ENCODE measurements at places on chromosomes 11 and 22. TPM values are rescaled to one million over a fixed set of nuclear protein-coding genes. Genes with fewer than 3 reads are reported as not detected.

DNA sequence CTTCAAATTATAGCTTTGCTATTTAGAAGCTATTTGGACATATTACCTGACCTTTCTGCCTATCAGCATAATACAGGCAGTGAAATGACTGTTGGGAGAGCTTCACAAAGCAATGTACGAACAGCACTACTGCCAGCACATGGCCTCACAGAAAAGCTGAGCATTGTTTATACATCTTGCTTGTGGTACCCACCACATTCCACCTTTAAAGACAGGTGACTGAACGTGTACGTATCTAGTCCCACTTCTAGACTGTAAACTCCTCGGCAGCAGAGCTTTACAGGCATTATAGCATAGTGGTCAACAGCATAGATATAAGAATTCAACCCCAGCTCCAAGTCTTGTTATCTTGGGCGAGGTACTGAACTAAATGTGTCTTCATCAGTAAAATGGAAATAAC, 1.6 kb downstream of the JOSD1 start:
- DNase-seq, result no peak

GRCh38 chr11:118358071-118358470, 1.3 kb upstream of the UBE4A start:
- no peak for DNase-seq

- no peak for DNase-seq
Observed at GRCh38 chr11:109241988-109242536, 179.9 kb upstream of the C11orf87 start.

Gene PATE2
- polyA plus RNA-seq, result not detected

- DNase-seq, result no peak
Observed at GRCh38 chr11:65539744-65540289, 14.9 kb downstream of the SCYL1 start.

Gene B4GALNT4
- polyA plus RNA-seq, result not detected

- no peak for DNase-seq
Observed at GRCh38 chr11:43818220-43818619, 62.4 kb upstream of the ALKBH3 start.

- no peak for DNase-seq
Observed at GRCh38 chr11:78418584-78419211, 1.1 kb upstream of the GAB2 start.

GRCh38 chr11:130580372-130580771, 131.9 kb downstream of the ADAMTS15 start:
- DNase-seq, result no peak

Gene SLC43A1
- 15.8 TPM for polyA plus RNA-seq

- DNase-seq, result no peak
Observed at GRCh38 chr22:47342446-47342845, 580.0 kb downstream of the TBC1D22A start.

DNA sequence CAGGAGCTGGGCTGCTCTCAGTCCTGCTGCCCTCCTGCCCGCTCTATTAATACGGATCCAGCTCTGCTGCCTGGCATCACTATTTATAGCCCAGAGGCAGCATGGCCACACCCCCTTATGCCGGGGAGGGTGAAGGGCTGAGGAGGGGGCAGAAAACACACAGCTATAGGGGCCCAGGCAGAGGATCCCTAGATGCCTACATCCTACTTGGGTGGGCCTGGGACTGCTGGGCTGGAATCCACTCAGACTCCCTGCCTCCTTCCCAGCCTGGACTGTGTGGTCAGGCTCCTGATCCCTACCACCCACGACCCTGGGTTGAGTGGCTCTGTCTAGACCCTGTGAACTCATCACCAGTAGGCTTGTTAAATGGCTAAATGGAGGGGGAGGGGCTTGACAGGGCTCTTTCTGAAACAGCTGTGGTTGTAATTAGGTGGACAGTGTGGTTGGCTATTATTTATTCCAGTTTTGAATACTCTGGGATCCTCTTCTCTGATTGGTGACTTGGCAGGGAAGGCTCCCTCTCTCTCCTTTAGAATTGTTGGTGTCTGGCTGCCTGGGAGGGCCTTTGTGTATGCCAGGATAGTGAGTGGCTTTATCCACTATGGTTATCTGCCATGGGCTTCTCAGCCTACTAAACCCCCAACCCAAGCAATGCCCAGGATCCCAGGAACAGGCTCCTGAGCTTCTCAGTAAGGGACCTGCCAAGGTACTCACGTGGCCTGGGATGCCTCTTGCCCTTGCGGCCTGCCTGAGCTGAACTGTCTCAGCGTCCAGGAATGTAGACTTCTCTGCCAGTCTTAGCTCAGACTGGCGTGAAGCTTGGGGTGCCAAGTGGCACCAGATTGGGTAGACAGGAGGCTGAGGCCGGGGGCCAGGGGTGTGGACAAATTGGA, 15.2 kb downstream of the PHLDB1 start:
- DNase-seq, result no peak

DNA sequence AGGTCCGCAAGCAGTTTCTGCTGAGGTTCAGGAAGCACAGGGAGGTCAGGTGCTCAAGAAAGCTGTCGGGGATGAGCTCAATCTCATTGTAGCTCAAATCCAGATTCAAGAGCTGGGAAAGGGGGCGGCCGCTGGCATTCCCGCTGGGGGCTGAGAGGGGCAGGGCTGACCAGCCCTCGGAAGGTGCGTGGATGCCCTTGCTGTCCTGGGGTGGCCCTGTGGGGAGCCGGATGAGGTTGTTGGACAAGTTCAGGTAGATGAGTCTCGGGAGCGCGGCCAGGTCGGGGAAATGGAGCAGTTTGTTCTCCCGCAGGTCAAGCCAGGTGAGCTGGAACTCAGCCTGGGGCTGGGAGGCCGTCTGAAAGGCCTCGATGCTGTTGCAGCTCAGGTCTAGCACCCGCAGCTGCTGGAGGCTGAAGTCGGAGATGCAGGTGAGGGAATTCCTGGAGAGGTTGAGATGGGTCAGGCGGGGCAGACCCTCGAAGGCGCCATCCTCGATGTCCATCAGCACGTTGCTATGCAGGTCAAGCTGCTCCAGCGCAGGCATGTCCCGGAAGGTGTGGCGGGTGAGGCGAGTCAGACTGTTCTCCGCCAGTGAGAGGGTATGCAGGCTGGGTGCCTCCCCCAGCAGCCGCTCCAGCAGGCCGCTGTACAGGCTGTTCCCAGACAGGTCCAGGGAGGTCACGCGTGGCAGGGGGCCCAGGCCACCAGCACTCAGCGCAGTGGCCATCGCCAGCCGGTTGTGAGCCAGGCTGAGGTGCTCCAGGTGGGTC, 9.8 kb downstream of the LRRC32 start:
- DNase-seq, result no peak

GRCh38 chr11:22869325-22869724, 9.1 kb upstream of the CCDC179 start:
- no peak for DNase-seq

All from immature natural killer cell (primary cell).